ENCODE measurements at places on chromosomes 4 and X.

DNA sequence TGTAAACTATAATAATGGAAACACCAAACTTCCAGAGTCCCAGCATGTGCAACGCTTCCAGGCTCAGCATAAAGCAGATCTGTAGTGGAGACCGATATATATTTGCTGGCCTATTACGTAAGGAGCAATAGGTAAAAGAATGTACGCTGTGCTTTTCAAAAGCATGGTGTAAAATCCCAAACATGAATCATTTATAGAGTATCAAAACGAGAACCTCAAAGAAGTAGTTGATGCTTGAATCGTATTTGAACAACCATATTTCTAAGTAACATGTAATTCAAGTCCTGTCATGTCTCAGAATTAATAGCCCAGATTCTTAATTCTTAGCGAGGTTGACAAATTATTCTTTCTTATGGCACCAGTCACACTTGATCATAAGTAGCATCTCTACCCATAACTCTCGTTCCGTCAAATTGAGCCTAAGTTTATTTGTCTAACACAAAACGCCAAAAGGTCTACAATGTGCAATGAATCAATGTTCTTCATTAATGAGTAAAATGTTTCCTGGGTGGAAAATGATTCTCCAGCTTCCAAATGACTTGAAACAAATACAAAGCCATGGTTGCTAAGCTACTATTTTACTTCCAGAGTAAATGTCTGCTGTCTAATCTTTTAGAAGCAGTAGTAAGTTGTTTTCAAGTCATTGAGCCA is 811.5 kb upstream of the FRG1 start:
- no peak for DNase-seq

GRCh38 chr4:181592221-181592745 is 650.9 kb upstream of the TENM3 start:
- DNase-seq: no peak

- DNase-seq: no peak
Measured at GRCh38 chrX:136019226-136019625, 34.0 kb downstream of the SLC9A6 start.

- DNase-seq: no peak
Measured at GRCh38 chrX:148540114-148540513, 39.7 kb downstream of the AFF2 start.

- no peak for DNase-seq
Measured at GRCh38 chr4:152024881-152025280, 264.1 kb upstream of the GATB start.

DNA sequence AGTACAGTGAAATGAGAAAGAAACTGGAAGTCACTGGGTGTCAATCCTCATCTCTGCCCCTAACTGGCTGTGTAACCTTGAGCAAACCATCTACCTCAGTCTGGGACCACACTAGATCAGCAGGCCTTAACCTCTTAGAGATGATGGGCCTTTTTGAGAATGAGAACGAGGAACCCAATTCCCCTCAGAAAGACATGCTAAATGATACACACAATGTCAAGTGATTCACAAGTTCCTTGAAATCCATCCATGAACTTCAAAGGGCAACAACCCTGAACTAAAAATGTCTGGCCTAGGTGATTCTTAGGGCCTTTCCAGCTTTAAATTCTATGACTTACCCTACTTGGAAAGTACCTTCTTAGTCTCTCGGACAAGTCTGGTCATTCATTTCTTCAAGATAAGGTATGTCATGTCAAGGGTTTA is 47.4 kb downstream of the ACSL4 start:
- DNase-seq: no peak

GRCh38 chr4:72901553-72901952 is 168.0 kb downstream of the COX18 start:
- no peak for DNase-seq

DNA sequence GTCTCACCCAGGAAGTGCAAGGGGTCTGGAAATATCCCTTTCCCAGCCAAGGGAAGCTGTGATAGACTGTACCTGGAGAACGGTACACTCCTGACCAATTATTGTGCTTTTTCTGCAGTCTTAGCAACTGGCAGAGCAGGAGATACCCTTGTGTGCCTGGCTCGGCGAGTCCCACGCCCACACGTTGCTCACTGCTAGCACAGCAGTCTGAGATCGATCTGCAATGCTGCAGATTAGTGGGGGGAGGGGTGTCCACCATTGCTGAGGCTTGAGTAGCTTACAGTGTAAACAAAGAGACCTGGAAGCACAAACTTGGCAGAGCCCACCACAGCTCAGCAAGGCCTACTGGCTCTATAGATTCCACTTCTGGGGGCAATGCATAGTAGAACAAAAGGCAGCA is 138.5 kb downstream of the CHRDL1 start:
- no peak for DNase-seq

GRCh38 chrX:101062176-101062575 is 10.3 kb upstream of the TRMT2B start:
- no peak for DNase-seq

- DNase-seq: no peak
Measured at GRCh38 chr4:15436513-15436912, 8.7 kb downstream of the C1QTNF7 start.

DNA sequence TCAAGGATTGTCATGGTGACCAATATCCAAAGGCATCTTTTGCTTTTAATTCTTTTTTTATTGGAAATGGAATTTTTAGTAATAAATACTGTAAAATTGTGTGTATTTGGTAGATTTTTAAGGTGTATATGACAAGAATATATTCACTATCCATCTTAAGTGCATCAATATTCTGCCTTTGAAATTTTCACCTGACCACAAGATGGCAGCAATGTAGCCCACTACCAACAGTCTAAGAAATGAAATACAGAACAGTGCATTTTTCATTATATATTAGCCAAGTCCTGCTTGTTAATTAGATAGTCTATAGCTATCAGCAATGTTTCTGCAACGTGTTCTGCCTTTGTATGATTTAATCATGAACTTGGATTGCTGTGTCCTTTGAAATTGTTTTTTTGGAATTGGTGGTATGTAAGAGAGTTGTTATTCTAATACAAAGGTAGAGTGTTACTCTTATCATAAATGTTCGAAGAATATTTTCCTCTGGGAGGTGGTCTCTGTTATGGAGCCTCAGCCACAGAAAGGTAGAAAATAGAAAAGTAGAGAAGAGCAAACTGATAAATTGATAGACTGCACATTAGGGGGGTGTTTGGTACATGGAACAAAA is 38.2 kb downstream of the HPGDS start:
- DNase-seq: no peak

- no peak for DNase-seq
Measured at GRCh38 chr4:14719053-14719452, 283.2 kb upstream of the CPEB2 start.

GRCh38 chr4:24144381-24144780 is 254.5 kb upstream of the PPARGC1A start:
- no peak for DNase-seq

- no peak for DNase-seq
Measured at GRCh38 chrX:102599951-102600579, 750 bp downstream of the ARMCX5 start.

DNA sequence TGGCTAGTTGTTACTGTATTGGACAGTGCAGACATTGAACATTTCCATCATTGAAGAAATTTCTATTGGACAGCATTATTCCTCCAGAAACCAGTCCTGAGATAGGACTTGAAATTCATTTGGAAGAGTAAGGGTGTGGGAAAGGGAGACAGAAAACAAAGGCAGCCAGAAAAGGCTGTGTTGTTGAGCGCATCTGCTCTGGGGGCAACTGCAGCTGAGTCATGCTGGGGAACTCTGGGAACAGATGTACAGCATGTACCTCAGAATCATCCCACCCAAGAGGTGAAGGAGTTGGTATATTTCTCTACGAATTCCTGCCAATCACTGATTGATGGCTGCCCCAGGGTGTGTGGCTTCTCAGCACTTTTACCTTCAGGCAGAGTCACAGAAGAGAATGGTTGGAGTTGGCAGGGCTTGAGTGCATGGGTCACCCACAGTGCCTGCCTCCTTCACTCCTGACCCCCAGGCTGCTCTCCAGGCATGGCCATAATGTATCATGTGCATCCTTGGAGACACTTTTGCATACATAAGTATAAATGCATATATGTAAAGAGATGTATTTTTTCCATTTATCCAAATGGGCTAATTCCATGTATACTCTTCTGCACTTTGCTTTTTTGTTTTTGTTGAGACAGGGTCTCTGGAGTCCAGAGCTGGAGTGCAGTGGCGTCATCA is 39.4 kb downstream of the GEMIN8 start:
- no peak for DNase-seq

Data from stimulated activated CD4-positive, alpha-beta T cell treated with anti-CD3 and anti-CD28 coated beads, Interleukin-1b, Interleukin-23, amount 100 ng/mL, for 48 hours (primary cell).